NCI-H526 (cell line): ENCODE measurements at places on chromosomes 12 and 14.

DNA sequence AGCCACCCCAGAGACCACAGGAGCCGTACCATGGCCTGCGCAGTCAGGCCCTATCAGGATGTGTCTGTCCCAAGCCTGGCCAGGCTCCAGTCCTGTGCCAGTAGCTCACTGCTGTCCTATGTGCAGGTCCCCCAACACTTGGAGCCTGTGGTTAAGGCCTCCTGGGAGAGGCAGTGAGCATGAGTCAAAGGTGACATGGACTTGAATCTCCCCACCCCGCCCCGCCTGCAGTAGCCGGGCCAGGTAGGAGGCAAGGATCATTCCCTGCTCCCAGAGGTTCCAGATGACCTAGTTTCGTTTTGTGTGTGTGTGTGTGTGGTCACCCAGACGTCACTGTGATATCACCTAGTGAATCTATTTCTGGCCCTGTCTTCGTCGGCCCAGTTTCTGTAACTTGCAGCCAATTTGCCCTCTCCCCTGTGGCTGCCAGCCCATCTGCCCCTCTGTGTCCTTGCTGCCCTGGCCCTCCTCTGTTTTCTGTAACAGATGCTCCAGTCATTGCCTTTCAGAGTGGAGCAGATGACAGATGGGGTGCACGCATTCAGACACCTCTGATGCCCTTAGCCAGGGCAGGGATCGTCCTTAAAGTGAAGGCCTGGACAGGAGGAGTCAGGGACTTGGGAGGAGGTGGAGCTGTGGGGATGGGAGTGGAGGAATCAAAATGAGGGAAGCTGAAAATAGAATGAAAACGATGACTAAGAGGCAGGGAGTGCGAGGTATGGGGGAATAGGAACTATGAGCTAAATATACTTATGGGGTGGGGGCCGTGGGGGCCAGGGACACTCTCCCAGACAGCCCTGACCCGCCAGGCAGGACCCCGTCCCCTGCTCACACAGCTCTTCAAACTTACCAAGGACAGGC lies 37.4 kb downstream of the SLC6A12 start:
- DNase-seq: no peak

- no peak for DNase-seq
Measured at GRCh38 chr12:89187507-89187906, 164.8 kb downstream of the DUSP6 start.

DNA sequence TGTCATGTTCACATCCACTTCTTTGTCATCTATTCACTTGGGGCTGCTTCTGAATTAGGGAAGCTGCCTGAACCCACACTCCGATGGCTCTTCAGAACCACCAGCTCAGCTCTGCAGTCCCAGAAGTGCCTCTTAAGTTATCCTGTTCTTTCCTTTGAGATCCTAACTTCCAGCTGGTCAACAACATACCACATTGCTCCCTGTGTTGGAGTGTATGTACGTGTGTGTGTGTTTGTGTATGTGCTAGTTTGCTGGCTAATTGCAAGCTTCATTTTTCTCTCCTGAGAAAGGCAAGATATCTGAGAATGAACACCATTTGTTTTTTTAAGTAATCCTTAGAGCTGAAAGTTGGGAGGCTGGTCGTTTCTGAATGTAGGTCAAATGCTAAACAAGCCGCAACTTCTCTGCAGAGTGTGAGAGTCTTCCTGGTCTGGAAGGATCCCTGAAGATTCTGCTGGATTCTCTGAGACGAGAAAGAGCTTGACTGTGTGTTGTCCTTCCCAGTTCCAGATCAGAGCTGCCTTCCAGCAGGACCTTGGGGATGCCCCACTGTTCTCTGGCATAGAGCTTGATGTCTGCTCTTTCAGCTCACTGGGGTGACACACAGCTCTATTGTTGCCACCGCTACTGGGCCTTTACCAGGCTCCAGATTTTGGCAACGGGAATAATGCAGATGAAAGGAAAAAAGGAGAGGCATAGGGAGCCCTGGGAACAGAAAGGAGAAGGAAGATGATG lies 839 bp downstream of the GSG1 start:
- no peak for DNase-seq

DNA sequence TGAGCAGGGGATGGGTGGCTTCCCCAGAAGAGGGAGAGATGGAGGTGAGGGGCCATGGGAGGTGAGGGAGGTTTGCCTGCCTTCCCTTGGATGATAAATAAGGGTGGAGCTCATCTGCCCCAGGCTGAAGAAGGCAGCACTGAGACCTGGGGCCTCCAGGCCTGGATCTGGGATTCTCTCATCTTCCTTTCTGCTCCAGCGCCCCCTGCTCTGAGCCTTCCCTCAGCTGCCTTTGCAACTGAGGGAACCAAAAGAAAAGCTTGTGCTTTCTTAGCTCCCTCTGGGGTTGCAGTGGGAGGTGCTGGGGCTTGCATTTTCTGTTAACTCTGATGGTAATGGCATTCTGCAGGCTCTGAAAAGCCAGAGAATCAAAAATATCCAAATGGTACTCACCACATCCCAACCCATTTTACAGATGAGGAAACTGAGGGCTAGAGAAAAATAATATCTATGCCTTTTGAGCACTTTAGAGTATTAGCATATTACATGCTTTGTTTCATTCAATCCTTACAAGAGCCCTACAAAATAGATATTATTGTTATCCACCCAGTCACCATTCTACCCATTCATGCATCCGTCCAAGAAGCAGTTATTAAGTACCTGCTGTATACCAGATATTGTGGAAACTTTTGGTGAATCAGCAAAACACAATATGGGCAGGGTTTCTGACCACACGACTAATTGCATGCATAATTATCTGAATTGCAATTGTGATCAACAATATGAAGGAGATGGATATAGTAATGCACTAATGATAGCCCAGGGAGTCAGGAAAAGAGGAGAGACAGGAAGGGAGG lies 102.2 kb downstream of the WSCD2 start:
- DNase-seq: no peak

GRCh38 chr12:50564237-50564947 lies 59.6 kb downstream of the DIP2B start:
- no peak for DNase-seq

DNA sequence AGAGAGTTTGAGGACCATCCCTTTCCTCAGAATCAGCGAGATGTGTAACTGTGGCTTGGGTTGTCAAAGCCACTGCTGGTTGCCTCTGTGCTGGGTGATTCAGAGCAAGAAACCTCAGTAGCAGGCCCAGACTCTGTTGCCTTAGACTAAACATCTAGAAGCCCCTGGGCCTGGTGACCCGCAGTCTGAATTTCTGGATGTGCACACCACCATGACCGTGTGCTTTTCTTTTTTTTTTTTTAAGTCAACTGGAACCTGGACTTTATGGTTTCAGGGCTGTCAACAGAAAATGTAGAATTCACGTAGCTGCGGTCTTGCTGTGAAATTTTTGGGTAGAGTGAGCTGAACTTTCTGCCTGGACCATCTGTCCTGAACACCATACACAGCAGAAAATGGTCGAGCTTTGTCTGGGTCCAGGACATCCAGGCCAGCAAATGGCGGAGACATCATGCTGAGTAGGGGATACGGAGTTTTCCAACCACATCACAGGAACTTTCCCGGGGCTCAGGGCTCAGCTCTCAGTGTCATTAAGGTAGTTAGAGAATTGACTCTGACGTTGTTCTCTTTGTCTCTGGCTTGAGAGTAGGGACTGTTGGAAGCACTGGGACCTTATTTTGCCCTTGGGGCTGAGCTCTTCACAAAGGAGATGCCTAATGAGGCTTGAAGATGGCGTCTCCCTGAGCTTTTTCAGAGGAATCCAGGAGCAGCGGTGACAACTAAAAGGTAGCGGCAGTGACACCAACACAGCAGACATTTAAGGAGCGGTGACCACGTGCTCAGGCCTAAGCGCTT lies 23.0 kb upstream of the BATF start:
- DNase-seq: no peak

DNA sequence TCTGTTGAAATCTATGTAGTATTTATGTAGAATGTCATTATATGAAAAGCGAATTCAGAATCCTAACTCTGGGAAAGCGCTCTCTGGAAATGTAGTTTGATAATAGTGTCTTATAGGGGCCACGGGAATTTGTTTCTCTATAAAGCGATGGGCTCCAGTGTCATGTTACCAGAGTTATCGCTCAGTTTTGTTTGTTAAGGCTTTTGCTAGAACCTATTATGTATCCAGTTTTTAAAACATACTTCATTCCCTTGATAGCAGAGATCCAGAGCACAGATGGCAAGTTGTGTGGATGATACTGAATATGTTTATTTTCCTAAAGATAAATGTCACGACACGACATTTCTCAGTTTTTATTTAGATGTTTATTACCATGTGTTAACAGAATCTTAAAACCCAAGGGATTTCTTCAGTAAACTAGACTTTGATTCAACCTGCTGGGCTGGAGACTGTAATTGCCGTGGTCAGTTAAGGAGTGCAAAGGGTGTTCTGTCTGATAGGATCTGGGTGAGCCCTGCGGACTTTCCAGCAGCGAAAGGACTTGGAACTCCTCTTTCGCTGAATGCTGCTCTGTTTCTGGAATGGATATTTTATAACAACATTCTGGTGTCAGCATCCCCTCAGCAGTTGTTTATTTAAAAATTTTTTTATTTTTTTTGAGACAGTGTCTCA lies 1.7 kb upstream of the DNAH10 start:
- no peak for DNase-seq

- DNase-seq: no peak
Measured at GRCh38 chr12:108633081-108633533, 587 bp downstream of the SELPLG start.

DNA sequence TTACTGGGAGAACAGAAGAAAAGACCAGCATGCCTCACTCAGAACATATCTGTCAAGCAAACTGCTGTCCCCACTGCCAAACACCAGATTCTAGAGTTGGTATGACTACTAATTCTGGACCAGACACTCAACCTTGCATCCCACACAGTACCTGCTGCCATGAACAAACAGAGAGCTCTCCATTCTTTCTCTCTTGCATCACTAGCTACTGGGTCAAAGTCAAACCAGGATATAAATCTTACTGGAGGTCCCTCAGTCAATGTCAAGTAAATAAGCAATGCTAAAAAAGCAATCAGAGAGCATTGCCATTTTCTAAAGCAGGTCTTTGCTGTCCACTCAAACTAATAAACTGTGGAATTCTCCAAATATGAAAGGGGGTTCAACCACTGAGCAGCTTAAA lies 452.4 kb upstream of the SEL1L start:
- DNase-seq: no peak

- no peak for DNase-seq
Measured at GRCh38 chr12:132677492-132677891, 9.7 kb downstream of the POLE start.

- DNase-seq: no peak
Measured at GRCh38 chr14:69886453-69887242, 7.4 kb downstream of the SMOC1 start.

DNA sequence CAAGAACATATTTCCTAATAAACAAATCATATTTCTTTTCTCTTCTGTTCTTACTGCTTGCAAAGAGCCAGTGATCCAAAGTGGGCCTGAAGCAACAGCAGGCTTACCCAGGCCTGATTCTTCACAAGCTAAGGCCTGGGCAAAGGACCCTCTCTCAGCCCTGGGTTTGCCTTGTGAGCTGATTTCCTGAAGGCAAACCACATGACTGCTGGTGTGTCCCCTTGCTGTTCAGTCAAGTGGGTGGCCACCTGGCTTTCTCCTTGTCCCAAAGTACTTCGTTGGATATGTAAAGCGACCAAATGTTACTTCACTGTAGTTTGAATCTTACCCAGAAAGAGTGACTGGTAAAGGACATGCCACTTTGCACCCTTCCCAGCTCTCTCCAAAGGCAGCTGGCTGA lies 392.9 kb downstream of the ZFP36L1 start:
- no peak for DNase-seq

- DNase-seq: no peak
Measured at GRCh38 chr12:71282020-71282419, 124.2 kb upstream of the TSPAN8 start.

DNA sequence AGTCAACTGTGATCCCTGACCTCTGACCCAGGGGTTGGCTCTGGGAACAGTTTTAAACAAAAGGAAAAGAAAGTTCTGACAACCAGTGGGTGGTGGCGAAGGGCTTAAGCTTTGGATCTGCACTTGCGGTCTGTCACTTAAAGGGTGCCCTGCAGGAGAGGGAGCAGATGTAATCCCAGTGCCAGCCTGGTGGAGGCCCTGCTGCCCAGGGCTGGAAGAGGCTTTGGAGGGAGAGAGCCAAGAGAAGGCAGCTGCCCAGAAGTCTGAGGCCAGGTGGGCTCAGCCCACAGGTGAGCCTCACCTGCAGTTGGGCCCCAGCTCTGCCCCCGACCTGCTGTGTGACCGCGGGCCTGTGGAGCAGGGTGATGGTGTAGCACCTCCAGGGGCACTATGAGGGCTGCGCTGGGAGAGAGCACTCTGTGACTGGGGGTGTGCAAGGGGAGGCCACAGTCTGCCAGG lies 19.1 kb downstream of the SH2B3 start:
- no peak for DNase-seq

DNA sequence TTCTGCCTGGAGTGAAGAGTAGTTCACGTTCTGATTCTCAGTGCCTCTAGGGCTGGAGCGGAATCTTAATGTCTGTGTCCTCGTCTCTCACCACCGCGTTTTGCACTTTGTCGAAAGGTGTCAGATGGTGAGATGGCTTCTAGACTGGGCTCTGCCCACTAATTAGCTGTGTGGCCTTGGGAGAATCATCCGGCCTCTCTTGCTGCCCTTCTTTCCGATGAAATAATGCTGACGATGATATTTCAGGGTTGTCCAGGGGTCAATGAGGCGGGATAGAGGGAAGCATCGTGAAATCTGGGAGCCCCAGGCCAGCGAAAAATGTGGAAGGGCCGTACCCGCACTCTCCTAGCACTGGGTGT lies 811 bp upstream of the GALNT16 start:
- no peak for DNase-seq

DNA sequence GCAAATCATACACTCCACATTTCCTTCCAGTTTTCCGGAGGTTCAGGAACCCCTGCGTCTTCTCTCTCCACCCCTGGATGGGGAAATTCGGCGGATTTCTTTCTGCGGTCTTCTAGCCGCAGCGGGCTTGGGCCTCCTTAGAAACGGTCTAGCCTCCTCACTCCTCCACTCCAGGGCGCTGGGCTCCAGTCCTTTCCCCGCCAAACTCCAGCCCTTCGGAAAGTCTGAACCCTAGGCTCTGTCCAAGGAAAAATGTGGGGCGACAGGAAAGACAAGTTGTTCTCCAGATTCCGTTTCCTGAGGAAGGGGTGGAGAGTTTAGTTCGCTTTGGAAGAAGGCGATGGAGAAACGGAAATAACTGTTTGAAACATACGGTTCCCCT lies 1.4 kb upstream of the HOXC10 start:
- no peak for DNase-seq
